Hair follicle dermal papilla cell (primary cell): ENCODE measurements at places on chromosomes 13 and 19. TPM values are rescaled to one million over a fixed set of nuclear protein-coding genes. Genes with fewer than 3 reads are reported as not detected.

Gene SYNE4
- total RNA-seq: not detected in 2 replicates

Gene TNPO2
- 51.8 and 60.7 TPM in 2 replicates for total RNA-seq

Gene APBA3
- total RNA-seq: 22.1 and 22.5 TPM in 2 replicates

Gene APOC1
- not detected in 2 replicates for total RNA-seq

Gene CGB3
- total RNA-seq: not detected in 2 replicates

Gene LAMP1
- 203 and 213 TPM in 2 replicates for total RNA-seq

Gene FAM83E
- total RNA-seq: 0.24 and 1.3 TPM in 2 replicates

Gene GAPDHS
- total RNA-seq: not detected in 2 replicates

Gene MADCAM1
- 0.16 and 0.36 TPM in 2 replicates for total RNA-seq

Gene FGF21
- total RNA-seq: not detected in 2 replicates

Gene ZNF134
- 33.9 and 40.4 TPM in 2 replicates for total RNA-seq

Gene TUBA3C
- total RNA-seq: not detected in 2 replicates

Gene ACER1
- total RNA-seq: not detected in 2 replicates

Gene C1QTNF9B
- total RNA-seq: not detected in 2 replicates

Gene PABPC3
- total RNA-seq: 0.12 and 0.16 TPM in 2 replicates

Gene KLK1
- total RNA-seq: not detected in 2 replicates

Gene POLRMT
- 20.8 and 27.9 TPM in 2 replicates for total RNA-seq

Gene ZFP36
- total RNA-seq: 18.9 and 19.0 TPM in 2 replicates

Gene CALR3
- total RNA-seq: not detected in 2 replicates
